Activated CD8-positive, alpha-beta memory T cell treated with anti-CD3 and anti-CD28 coated beads for 4 hours (primary cell): ENCODE measurements at places on chromosomes 1 and 21.

DNA sequence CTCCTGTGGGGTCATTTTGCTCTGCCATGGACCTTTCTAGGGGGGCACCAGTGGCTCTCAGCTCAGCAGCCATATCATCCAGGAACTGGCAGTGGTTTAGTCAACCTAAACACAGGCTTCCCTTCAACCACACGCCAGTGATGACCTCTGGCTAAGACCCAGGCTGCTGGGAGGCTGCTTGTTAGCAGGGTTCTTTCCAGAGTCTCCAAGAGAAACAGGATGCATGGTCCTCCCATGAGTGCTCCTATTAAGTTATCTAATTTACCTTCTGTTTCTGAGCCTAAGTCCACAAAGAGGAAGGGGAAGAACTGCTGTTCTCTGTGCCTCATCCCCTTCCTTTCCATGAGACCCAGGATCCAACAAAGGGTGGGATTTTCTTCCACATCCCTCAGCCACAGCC, 137.3 kb upstream of the PLXNA2 start:
- no peak for DNase-seq

DNA sequence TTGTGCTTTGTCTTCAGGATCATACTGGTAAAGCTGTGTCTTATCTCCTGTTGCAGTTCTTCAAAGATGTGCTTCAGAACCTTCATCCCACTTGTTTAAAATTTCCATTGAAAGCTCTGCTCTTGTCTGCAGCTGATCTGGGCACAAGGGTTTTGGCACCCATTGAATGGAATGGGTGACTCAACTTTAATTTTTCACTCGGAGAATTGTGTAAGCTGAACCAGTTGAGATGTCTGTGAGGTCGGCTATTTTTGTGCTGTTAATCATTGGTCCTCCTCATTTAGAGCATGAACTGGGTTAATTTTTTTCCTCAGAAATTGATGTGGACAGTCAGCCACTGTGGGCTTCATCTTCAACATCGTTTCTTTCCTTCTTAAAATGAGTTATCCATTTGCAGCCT, 252.1 kb downstream of the TM2D1 start:
- DNase-seq = no peak

- no peak for DNase-seq
Measured at GRCh38 chr21:37065561-37066177, 7.2 kb downstream of the PIGP start.

DNA sequence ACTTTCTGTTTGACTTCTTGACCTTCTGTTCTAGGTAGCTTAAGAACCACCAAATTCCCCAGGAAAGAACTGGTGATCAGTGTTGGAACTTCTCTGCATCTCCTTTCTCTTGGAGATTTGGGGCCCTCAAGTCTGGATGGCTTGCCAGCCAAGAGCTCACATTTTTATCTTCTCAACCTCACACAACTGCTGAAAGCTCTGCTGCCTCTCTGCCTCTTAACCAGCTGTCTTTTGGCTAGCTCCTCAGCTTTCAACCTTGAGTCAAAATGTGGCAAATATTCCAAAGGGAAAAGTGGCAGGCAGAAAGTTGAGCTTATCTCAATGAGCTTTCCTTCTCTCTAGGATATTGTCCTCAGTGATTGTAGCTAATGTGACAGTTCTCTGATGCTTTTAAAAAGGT, 89.2 kb upstream of the CCDC190 start:
- DNase-seq = no peak

DNA sequence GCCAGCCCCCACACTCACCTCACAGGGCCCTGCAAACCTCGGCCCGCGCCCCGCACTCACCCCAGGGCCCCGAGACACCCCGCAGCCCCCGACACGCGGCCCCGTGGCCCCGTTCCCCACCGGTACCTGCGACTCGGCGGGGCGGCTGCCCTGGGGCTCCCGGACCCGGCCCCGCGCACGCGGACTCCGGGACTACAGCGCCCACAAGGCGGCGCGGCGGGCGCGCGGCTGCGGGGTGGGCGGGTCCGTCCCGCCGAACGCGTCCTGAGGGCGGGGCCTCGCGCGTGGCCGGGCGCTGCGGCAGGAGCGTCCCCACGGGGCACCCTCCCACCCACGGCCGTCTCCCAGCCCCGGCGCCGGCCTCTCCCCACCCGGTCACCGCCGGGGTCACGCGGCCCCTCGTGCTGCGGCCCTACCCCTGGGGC, at the start of gene SLC19A1:
Gene SLC19A1 (minus strand): TSS at position 199 of the 425 bp plus-strand sequence. CDS start 4,481 bp downstream, outside the sequence.
- peak; percentile 43 for DNase-seq
